Fibroblast of lung (primary cell): ENCODE measurements at places on chromosomes 3 and 15. TPM values are rescaled to one million over a fixed set of nuclear protein-coding genes. Genes with fewer than 3 reads are reported as not detected.

The DNASE1L3 gene
- total RNA-seq: not detected in 2 replicates

The CATSPER2 gene
- 1.0 and 2.3 TPM in 2 replicates for total RNA-seq

The ZNF660 gene
- 3.3 and 4.0 TPM in 2 replicates for total RNA-seq

The TMEM207 gene
- total RNA-seq: not detected in 2 replicates

The CYP11A1 gene
- total RNA-seq: 0.33 and 0.51 TPM in 2 replicates

The ASB14 gene
- total RNA-seq: not detected in 2 replicates

The PLOD2 gene
- total RNA-seq: 85.8 and 114 TPM in 2 replicates

The ZKSCAN7 gene
- 8.5 and 13.2 TPM in 2 replicates for total RNA-seq

The NLGN1 gene
- 2.1 TPM in 2 replicates for total RNA-seq

The KIF23 gene
- 3.1 and 16.5 TPM in 2 replicates for total RNA-seq

The RASGRF1 gene
- not detected in 2 replicates for total RNA-seq

The GOLGA8S gene
- under 0.01 TPM in 1 of 2 replicates, not detected in the other for total RNA-seq

The GPR27 gene
- under 0.01 TPM in 1 of 2 replicates, not detected in the other for total RNA-seq

The UBAP1L gene
- 0.99 and 1.0 TPM in 2 replicates for total RNA-seq

The CEP63 gene
- total RNA-seq: 26.4 and 33.6 TPM in 2 replicates

The ARPP19 gene
- total RNA-seq: 63.4 and 65.9 TPM in 2 replicates

The PLA2G4D gene
- total RNA-seq: not detected in 2 replicates

The ADAMTSL3 gene
- 0.17 and 0.26 TPM in 2 replicates for total RNA-seq

The FETUB gene
- not detected in 2 replicates for total RNA-seq

The ATP10A gene
- total RNA-seq: 5.1 and 12.7 TPM in 2 replicates

The SLC22A13 gene
- total RNA-seq: 0.26 and 0.33 TPM in 2 replicates

The IL17RB gene
- 0.26 and 0.33 TPM in 2 replicates for total RNA-seq

The RAB8B gene
- 111 and 184 TPM in 2 replicates for total RNA-seq

The SLC28A2 gene
- total RNA-seq: not detected in 2 replicates

The GOLGB1 gene
- 46.7 and 68.7 TPM in 2 replicates for total RNA-seq

The CLSTN2 gene
- total RNA-seq: under 0.01 TPM in 2 replicates

The SERPINI2 gene
- not detected in 2 replicates for total RNA-seq

The AP4E1 gene
- 14.4 and 19.7 TPM in 2 replicates for total RNA-seq

The GUCA1C gene
- not detected in 2 replicates for total RNA-seq

The AAGAB gene
- total RNA-seq: 41.6 and 55.8 TPM in 2 replicates

The MAN2C1 gene
- 94.3 and 124 TPM in 2 replicates for total RNA-seq

The ITIH3 gene
- total RNA-seq: under 0.01 and 0.17 TPM in 2 replicates

The FMN1 gene
- total RNA-seq: 27.7 and 43.8 TPM in 2 replicates

The RNU5B-1 gene
- total RNA-seq: not detected in 2 replicates

The ANKRD63 gene
- not detected in 2 replicates for total RNA-seq

The GOLGA8O gene
- 0.77 and 0.99 TPM in 2 replicates for total RNA-seq

The C3orf85 gene
- total RNA-seq: not detected in 2 replicates

The CKMT1B gene
- not detected in 2 replicates for total RNA-seq

The CLDN18 gene
- total RNA-seq: not detected in 2 replicates

The GRAMD2A gene
- total RNA-seq: 0.77 and 0.83 TPM in 2 replicates

The RAB7A gene
- total RNA-seq: 29.5 and 54.2 TPM in 2 replicates

The GOLGA8H gene
- under 0.01 and 0.50 TPM in 2 replicates for total RNA-seq
